ENCODE measurements at places on chromosomes 1 and 21.

DNA sequence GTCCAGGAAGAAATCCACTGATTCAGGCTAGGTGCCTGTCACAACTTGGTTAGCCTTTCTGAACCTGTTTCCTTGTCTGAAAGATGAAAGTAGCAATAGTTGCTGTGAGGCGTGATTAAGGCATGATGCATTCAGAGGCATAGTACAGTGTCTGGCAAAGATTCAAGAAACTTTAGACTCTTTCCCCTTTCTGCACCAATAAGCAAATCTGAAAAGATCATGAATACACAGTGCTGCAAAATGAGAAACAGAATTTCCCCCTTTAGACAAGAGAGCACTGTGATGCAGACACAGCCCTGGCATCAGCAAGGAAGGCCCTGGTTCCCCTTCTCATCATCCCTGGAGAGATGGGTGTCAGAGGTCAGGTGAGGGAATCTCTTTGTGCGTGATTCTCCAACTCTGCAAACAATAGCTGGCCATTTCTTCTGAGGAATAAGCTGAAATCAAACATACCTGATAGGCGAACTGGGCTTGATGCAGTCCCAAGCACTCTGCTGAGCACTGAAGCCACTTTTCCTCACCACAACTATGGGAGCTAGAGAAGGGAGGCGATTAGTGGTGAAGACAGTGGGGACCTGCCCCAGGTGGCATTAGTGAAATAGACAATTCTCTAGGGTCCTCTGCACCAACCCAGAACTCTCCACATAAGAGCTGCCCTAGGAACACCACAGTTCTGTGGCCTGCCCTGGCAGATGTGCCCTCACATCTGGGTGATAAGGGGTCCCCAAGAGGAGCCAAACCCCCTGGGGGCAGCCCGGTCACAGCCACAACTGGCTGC, 41.7 kb downstream of the ITPKB start:
- DNase-seq: no peak

DNA sequence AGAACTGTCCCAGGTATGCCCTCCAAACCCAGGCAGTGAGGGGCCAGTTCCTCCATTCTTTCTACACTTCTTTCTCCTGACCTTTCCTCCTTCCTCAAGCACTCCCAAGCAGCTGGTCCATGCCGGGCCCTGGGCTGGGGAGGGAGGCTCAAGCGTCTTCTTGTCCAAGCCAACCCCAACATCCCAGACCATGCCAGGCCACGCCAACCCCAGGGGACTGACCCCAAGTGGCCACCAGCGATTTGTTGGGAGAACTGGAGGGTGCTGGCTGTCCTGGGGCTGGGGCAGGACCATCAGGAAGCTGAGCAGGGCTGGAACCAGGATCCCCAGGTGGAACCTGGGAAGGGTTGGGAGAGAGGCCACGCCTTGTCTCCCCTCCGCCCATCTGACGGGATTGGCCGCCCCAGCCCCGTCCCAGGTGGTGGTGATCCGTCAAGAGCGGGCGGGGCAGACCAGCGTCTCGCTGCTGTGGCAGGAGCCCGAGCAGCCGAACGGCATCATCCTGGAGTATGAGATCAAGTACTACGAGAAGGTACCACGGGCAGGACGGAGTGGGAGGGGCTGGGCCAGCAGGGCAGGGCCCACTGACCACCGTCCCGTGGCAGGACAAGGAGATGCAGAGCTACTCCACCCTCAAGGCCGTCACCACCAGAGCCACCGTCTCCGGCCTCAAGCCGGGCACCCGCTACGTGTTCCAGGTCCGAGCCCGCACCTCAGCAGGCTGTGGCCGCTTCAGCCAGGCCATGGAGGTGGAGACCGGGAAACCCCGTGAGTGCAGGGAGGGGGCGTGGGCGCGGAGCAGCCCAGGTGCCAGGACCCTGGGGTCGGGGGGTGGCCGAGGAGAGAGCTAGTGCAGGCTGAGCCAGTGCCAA, 29.9 kb downstream of the EPHA8 start:
- no peak for DNase-seq

DNA sequence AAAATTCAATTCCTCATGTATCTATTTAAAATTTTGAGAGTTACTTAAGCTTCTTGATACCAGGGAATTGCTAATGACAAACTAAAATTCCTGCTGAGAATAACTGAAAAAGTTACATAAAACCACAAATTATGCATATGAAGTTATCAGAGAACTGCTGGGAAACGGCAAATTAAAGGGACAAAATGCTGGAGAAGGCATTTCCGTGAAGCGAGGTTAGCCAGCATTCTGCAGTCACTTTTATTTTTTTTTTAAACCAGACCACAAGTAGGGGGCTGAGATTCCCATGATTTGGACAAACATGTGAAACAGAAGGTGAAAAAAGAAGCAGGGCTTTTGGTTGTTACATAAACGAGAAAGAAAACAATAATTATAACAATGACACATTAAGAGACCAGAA, 737.6 kb upstream of the CHRM3 start:
- no peak for DNase-seq

DNA sequence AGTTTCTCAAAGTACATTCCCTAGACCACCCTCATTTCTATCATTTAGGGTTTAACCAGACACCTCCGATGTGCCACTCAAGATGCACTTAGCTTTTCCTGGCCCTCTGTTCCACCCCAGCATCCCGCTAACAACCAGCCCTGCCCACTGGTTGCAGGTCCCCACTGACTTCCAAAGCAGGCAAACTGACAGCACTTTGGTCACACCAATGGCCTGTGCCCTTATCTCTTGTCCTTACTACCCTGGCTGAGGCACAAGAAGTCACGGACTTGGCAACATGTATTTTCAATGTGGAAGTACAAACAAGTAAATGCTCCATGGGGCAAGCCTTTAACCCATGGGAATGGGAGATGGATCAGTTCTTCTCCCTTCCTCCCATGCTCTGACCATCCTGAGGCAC, 357.1 kb downstream of the OMA1 start:
- no peak for DNase-seq

GRCh38 chr1:156385534-156386031, 16.6 kb downstream of the RHBG start:
- DNase-seq: no peak

DNA sequence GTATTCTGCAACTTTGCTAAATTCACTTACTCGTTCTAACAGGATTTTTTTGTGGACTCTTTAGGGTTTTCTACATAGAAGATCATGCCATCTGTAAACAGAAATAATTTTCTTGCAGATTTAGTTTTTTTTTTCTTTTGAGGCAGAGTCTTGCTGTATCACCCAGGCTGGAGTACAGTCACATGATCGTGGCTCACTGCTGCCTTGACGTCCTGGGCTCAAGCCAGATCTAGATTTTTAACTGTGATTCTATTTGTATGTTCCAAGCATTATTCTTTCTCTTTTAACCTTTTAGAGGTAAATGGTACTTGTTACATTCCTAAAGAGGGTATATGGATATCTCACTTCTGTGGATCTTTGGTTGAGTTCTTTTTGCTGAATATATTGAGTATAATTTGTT, 18.6 kb downstream of the FABP3 start:
- no peak for DNase-seq

GRCh38 chr21:45323487-45324311, 36.0 kb upstream of the POFUT2 start:
- no peak for DNase-seq
